ENCODE measurements at places on chromosomes 13 and 19.

DNA sequence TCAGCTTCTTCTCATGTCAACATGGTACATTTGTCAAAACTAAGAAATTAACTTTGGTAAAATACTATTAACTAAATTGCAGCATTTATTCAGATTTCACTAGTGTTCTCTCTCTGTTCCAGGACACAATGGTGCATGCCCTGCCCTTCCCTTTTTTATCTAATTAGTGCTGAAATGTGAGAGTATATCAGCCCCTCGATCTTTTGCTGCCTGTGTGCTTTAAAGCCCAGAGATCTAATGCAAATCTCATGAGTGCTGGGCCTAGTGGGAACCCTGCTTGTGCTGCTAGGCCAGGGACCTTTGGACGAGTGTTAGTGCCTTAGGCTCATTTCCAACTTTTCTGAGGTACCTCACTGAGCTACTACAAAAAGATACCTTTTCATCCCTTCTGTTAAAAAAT, 221.1 kb upstream of the EDNRB start:
- DNase-seq, result no peak

GRCh38 chr13:103067751-103068555, 1.7 kb upstream of the SLC10A2 start:
- no peak for DNase-seq

DNA sequence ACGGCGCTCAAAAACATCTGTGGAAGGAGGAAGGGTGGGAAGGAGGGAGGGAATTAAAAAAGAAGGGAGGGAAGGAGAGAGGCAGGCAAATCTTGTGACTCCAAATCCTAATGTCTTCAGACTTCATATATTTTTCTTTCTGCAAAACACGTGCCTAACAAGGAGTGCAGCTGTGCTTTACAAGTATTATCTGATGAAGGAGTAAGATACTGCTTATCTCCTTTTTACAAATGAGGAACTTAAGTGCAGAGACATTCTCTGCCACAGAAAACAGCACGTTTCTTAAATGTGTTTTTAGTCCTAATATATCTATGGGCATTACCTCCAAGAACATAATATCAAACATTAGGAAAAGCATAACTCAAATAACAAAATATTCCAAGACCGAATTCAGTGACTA, 6.5 kb downstream of the FLT3 start:
- no peak for DNase-seq

- no peak for DNase-seq
Observed at GRCh38 chr19:50167314-50167721, 4.2 kb upstream of the IZUMO2 start.

DNA sequence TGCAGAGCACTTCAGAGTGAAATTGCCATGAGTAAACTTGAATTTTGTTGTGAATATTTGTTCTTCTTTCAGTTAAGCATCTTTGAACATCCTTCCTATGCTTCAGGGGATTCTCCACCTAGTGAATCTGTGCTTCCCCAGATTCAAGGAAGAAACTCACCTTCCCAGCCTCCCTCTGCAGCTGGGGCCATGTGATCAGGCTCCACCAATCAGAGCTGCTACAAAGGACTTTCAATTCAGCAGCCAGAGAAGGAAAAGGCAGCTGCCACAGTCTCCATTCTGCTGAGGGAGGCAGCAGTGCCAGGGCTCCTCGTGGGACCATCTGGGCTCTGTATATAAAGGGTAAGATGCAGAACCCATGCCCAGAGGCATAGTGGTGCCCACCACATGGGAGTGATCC, 89.7 kb upstream of the SIAH3 start:
- no peak for DNase-seq

DNA sequence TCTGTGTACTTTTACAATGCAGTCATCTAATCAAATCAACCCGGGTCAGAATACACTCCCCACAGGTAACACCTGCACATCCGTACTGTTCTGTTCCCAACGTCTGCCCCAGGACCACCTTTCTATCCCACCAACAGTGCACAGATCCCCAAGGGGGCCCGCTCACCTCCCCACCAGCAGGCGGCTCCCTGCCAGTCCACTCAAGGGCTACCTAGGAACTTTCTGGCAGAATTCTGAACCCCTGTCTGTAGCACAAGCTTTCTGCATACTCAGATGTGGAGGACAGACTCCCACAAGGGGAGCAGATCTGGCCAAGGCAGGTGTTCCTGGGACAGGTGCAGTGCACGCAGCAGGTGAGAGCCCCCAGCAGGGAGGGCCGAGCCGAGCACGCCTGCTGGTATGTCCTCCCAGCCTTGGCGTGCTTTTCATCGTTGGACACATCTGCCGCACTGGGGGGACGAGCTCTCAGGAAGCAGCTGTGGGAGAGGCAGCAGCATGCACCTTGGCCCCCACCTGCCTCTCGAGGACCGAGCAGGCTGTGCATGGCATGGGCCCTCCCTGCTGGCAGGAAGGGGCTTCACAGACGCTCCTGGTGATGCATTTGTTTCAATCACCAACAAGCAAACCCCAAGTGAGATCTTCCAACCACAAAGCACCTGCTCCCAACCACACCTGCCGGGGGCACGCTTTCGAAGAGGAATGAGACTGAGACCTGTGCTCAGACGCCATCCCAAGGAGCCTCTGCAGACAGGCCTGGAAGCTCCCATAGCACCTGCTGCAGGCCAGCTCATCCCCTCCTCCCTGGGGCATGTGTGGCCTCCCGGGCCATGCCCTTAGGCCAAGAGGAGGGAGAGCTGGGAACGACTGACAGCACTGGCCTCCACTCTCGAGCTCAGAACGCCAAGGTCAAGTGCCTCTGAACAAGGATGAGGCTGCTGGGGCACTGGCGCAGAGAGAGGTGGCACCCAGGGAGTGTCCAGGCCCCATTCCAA, 35.9 kb downstream of the RAB20 start:
- no peak for DNase-seq

- DNase-seq, result no peak
Observed at GRCh38 chr13:26971990-26972887, 199.4 kb downstream of the USP12 start.

DNA sequence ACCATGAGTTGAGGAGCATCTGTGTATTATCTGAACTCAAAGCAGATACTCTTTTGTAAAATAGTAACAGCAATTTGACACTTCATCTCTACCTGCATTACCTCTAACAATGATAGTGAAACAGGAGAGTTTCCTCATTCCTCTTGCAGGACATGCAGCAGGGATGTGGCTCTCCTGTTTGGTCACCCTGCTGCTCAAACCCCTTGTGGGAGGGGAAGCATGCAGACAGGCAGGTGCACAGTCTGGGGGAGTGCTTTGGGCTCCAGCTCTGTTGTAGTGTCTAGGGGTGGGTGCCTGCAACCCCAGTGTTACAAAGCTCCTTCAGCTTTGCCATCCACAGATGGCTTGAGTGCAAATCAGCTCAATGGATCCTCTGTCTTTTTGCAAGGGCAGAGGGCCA, 827.6 kb downstream of the DACH1 start:
- DNase-seq, result no peak

- DNase-seq, result no peak
Observed at GRCh38 chr19:416416-416815, 7.5 kb upstream of the C2CD4C start.
